ENCODE measurements at places on chromosomes 7 and 10.

DNA sequence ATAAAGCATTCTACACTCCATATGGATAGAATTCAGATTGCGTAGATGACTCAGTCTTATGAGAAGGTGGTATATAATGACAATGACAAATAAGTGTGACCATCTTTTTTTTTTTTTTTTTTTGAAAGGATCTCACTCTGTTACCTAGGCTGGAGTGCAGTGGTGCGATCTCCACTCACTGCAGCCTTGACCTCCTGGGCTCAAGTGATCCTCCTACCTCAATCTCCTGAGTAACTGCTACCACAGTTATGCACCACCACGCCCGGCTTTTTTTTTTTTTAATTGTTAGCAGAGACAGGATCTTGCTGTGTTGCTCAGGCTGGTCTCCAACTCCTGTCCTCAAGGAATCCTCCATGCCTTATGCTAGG is 43.2 kb upstream of the NRP1 start:
- DNase-seq = peak; percentile 33

- DNase-seq = no peak
Observed at GRCh38 chr10:26215935-26216584, 514 bp upstream of the GAD2 start.

- peak; percentile 8 for DNase-seq
Observed at GRCh38 chr10:54402576-54402975, 398.5 kb downstream of the PCDH15 start.

- DNase-seq = no peak
Observed at GRCh38 chr7:128067983-128068382, 36.7 kb upstream of the LRRC4 start.

GRCh38 chr7:25926891-25927625 is 224.9 kb upstream of the NFE2L3 start:
- DNase-seq = no peak

- no peak for DNase-seq
Observed at GRCh38 chr10:16853201-16853600, 36.0 kb upstream of the RSU1 start.

Measured in HS-5 (cell line).